ENCODE measurements at places on chromosomes 12 and 14. TPM values are rescaled to one million over a fixed set of nuclear protein-coding genes. Genes with fewer than 3 reads are reported as not detected.

Gene CLEC14A
- 8.2 TPM for total RNA-seq

Gene MLXIP
- total RNA-seq: 11.9 TPM

Gene TIMM9
- total RNA-seq: 11.8 TPM

Gene LBHD2
- not detected for total RNA-seq

Gene MIPOL1
- total RNA-seq: 5.9 TPM

Gene ZFHX2
- total RNA-seq: under 0.01 TPM

Gene SLC22A17
- 40.9 TPM for total RNA-seq

Gene GPR68
- total RNA-seq: 0.96 TPM

Gene ITGB7
- 0.56 TPM for total RNA-seq

Gene APOF
- total RNA-seq: not detected

Gene LGR5
- 1.7 TPM for total RNA-seq

Gene MANSC1
- total RNA-seq: 1.3 TPM

Gene CCDC196
- total RNA-seq: not detected

Gene DNAJC22
- total RNA-seq: 2.5 TPM
